ENCODE measurements at places on chromosomes 3 and 15.
A peak's percentile ranks its signal among the peaks of the same experiment; 100 is the strongest.

GRCh38 chr15:67521029-67521782 is at the start of gene C15orf61:
Gene C15orf61, plus strand, starts transcription at chr15:67521131. Its CDS starts 118 bp downstream, at chr15:67521249.
- DNase-seq: peak; percentile 68

DNA sequence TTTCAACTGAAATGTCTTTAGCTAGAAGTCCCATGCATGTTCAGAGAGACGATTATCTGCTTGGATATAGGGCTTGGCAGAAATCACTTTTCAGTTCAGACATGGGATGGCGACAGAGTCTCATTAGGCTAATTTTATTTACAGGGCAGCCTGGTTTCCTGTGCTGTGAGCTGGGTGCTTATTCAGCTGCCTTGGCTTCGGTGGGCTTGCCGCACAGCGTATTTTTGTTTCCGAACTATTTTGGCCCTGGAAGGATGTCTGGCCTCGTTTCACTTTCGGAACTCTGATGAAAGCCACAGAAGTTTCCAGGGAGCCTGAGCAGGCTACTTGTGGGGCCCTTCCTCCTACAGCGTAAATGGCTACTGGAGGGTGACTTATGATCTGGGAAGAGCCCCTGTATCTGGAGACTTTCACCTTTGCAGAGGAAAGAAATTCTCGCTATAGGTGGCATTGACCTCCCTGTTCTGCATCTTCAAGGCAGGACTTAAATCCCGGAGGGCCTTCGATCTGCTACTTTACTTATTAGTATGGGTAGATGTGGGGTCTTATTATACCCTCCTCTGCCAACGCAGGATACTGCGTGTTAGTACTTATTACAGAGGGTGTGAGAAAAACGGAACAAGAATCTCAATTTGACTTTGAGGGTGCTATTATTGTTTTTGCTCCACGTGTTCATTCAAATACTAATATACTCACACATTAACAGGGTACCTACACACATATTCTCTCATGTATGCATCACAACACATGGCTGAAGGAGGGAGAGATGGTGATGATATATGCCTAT is 364.0 kb upstream of the RBMS3 start:
- DNase-seq: peak; percentile 7

DNA sequence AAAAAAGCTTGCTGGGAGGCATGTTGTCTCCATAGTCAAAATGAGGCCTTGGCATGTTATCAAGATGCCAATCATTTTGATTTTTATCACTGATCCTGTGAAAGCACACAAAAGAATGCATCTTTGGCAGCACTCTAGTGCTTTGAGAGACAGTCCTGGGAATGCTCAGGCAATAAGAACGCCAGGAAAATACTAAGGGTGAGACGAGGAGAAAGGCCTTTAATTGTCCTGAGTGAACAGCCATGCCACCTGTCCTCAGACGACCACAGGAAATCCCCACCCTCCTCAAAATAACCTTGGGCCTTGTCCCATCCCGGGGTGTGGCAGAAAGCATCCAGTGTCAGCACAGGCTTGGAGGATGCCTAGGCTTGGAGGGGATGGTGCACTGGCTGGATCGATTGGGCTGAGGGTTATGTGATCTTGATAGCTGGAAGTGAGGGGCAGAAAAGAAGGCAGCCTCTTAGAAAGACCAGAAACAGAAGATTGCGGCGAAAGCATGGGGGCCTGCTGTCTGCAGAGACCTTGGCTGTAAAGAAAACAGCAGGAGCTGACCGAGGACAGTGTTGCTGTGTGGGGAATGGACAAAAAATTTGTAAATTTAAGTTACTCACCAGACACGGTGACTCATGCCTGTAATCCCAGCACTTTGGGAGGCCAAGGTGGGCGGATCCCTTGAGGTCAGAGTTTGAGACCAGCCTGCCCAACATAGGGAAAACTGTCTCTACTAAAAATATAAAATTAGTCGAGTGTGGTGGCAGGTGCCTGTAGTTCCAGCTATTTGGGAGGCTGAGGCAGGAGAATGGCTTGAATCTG is 7.3 kb downstream of the TMEM158 start:
- no peak for DNase-seq

DNA sequence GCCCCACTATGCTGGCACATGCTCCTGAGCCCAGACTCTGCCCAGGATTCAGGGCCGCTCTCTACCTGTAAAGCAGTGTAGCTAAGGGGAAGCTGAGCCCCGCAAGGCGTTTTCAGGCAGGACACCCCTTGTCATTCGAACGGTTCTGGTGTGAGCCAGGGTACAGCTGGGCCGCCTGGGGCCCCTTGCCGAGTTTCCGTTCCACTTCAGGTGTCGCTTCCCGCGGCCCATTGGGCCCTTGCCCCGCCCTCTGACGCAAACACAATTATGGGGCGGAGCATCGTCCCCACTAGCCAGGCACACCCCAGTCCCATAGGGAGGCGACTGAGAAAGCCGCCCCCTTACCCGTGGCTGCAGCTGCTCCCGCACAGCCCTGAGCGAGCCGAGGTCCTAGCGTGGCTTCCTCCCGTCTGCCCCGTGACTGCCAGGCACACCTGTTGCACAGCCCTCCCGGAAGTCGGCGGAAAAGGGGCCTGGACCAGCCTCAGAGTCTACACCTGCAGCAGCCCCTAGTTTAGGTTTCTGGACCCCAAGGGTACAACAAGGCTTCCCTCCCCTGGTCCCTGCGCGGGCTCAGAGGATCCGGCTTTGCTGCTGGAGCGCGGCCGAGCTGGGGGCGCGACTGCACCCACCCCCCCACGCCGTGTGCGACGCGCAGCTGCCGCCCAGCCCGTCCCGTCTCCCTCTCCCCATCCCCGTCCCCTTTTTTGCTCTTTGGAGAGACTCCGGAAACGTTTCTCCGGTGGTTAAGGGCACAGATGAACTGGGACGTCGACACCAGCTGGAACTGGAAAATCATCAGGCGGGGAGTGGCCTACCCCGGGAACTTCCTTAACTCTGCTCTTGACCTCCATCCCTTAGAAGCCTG is at the start of gene PLSCR2:
Gene PLSCR2 (minus strand): TSS at position 412 of the 868 bp plus-strand sequence. CDS start 9,657 bp downstream, outside the sequence.
- peak; percentile 84 for DNase-seq

- no peak for DNase-seq
These were observed 25.3 kb upstream of the MFSD1 start for GRCh38 chr3:158776531-158776930.

DNA sequence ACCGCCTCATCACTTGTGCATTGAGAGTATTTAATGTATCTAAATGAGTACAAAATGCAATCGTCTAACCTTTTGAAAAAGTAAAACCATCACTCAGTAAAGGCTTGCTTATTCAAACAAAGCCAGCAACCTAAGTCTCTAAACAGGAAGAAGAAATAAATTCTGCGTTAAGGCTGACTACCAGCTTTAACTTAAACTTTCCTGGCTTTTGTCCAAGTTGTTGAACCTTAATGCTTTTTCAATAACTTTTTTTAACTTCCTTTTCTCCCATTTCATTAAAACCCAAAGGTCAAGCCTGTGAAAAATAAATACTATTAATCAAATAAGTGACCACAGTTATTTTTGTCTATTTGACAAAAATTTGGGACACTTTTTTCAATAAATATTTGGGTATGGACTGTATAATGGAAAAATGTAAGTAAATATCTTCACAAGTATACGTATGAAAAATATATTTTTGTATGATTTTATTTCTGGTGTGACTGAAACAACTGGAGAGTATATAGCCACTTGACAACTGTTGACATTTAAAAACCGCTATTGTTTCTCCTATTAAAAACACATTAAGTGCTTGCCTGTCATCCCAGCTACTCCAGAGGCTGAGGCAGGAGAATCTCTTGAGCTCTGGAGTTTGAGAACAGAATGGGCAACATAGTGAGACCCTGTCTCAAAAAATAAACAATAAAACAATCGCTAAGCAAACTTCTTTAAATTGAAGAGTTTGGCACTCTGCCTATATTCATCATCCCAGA is 2.9 kb downstream of the KLHL24 start:
- no peak for DNase-seq

DNA sequence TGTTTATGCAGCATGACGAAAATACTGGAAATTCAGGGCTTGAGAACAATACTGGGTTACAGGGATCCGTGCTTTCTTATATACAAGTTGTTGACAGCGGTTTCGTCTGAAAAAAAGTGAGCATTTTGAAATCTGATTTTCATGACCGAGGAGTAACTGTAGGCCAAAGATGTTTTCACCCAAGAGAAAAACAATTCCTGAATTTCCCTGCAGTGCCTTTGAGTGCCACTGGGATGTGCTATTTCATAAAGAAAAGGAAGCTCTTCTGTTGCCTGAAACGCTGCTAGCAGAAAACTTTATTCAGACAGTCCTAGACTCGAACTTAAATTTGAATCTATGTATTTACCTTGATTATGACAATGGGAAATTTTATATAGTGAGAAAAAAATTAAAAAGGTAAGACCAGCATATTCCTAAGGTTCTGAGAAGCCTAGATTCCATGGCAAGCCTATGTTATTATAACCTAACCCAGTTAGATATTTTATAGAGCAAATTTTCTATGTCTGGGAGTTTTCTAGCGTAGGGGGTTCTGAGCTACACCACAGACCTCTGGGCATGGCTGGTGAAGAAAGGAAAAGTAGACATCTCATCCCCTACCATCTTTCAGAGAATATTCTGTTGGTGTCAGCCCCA is 30.2 kb downstream of the KCNAB1 start:
- peak; percentile 81 for DNase-seq

- no peak for DNase-seq
These were observed 20.0 kb upstream of the GOLGA6C start for GRCh38 chr15:75238150-75238549.

GRCh38 chr3:137963463-137963862 is 46.5 kb upstream of the CLDN18 start:
- no peak for DNase-seq

DNA sequence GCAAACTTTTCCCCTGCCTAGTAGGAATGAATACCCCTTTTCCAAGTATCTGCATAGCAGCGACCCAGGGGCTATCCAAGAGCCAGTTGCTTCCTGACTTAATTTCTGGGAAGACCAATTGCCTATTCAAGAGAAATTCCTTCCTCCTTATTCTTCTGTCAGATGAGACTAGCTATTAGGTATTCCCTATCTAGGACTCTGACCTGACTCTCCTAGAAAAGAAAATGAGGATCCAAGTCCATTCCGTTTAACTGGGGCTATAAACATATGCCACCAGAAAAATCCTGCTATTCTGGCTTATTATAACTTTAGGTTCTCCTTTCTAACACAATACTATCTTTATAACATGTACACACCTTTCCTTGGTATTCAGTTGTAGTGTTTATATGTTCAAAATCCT is 1.7 kb downstream of the HHLA2 start:
- no peak for DNase-seq

DNA sequence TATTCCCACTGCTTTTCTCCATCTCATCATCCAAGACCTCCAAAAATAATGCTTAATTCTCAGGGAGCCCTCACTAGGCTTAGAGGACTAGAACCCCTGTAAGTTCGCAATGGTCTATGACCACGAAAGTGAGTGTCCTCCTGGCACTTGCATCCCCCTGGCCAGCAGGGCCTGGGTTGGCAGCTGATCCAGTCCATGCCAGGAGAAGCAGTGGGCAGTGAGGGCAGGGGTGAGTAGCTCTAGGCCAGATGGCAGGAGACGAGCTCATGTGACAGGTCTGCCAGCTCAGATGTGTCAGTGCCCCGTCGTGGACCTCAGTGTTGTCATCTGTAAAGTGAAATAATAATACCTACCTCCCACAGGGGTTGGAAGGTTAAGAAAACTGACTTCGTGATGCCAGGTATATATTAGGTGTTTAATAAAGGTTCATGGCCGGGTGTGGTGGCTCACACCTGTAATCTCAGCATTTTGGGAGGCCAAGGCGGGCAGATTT is 11.1 kb downstream of the GP5 start:
- DNase-seq: no peak

- no peak for DNase-seq
These were observed 54.1 kb downstream of the ABTB1 start for GRCh38 chr3:127726894-127727293.

DNA sequence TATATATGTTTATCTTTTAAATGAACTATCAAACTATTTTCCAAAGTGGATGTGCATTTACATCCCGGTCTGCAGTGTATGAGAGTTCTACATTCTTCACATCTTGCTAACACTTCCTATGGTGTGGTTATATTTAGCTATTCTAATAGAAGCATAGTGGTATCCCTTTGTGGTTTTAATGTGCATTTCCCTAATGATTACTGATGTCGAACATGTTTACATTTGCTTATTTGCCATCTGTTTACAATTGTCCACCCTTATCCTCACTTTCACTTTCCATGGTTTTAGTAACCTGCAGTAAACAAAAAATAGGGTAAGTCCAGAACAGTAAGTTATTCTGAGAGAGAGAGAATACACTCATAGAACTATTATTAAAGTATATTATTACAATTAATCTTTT is 360.5 kb upstream of the NAALADL2 start:
- DNase-seq: no peak

GRCh38 chr3:157856078-157856939 is 249.9 kb downstream of the SHOX2 start:
- DNase-seq: peak; percentile 84

DNA sequence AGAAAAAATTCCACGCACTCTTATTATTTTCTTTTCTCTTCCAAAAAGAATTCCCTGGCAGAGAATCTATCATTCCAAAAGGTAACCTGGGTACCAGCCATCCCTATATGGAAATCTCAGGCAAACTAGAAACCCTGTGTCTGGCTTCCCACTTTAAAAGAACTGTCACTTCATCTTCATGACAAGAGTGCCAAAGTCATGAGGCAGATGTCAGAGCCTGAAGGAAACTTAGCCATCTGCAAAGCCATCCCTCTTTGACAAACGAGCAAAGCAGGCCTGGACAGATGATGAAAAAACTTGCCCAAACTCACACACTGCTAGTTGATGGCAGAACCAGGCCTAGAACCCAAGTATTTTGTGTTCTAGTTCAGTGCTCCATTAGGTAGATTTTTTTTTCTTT is 15.9 kb downstream of the SSR3 start:
- no peak for DNase-seq

DNA sequence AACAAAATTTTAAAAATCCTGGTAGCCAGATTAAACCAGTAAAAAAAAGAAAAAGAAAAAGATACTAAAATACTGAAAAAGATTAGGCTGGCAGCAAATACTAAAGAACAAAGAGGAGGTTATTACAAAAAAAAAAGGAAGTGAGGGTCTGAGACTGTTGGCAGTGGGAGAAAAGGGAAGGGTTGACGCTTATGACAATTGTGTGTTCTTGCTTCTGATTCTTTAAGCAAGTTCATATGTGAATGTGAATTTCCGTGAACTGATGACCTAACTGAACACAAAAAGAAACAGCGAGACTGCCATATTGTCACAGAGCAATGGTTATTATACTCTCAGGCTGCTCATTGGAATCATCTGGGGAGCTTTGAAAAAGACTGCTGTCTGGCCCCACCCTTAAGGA is 56.5 kb downstream of the ATP13A4 start:
- DNase-seq: no peak

DNA sequence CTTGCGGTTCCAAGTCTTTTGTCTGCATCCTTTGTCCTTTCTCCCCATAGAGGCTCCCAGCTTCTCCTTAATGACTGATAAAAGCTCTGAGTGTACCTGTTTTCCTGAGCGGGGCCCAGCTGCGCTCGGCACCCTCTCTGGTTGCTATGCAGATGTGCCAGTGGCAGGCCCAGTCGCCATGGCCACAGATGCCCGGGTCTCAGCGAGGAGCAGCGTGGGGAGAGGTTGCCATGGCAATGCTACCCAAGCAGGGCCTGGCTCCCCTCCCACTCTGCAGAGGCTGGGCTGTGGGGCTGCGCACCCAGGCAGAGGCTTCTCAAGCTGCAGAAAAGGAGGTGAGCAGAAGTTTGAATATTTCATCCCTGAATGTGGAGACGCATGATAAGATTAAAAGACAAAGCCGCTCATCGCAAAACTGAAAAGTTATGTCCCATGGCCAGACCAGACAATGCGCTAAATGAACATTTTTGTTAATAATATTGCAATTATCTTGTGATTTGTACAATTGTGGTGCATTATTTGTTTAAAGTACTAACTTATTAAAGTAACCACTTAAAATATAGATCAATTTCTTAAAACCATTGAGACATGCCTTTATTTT is 66.1 kb downstream of the TPRA1 start:
- peak; percentile 97 for DNase-seq

- peak; percentile 87 for DNase-seq
These were observed at the start of gene DGKG for GRCh38 chr3:186361762-186362536. Gene DGKG, minus strand, starts transcription at chr3:186362234. Its CDS starts 41,775 bp downstream, at chr3:186320459.

Measured in NCI-H1417 (cell line).